ENCODE measurements at places on chromosomes 6 and 20. TPM values are rescaled to one million over a fixed set of nuclear protein-coding genes. Genes with fewer than 3 reads are reported as not detected.

DNA sequence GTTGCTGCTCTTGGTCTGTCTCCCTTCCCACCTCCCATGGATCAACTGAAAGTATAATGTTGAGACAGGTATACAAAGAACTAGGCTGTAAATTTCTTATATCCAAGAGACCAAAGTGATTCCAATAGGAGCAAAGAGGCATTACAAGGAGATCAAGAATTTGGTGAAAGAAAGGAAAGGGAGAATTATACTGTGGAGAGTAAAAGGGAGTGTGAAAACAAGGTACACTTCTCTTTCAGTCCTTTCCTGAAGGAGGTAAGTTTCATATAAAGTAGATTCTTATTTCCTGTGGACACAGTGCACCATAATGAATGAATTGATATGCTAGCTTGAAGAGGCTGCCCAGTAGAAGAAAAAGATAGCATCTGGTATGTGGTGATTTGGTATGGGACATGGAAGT is 49.7 kb downstream of the CD2AP start:
- no peak for DNase-seq

CST3 gene
- 459 TPM for total RNA-seq

DNA sequence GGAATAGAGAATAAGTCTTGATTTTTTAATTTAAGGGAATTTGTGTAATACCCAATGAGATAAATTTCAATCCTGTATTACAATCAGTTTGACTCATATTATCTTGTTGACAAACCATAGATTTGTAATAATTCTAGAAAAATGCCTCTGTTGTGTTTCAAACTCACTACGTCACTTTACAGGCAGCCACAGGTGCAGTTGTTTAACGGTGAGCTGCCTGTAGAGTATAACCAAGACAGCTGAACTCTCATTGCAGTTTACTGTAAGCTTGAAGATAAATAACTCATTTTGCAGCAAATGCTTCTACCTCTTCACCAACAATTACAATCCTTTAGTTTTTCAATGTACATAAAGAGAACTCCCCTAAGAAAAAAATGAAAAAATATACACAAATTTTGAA is 114.3 kb downstream of the PRKN start:
- DNase-seq, result no peak

- DNase-seq, result no peak
Observed at GRCh38 chr6:163331245-163331644, 83.3 kb upstream of the QKI start.

GRCh38 chr6:161649068-161649467 is 375.2 kb upstream of the AGPAT4 start:
- no peak for DNase-seq

TUBB1 gene
- 0.17 TPM for total RNA-seq

- DNase-seq, result no peak
Observed at GRCh38 chr20:35297155-35297554, 4.9 kb upstream of the FAM83C start.

SLC2A10 gene
- total RNA-seq, result 2.4 TPM

- DNase-seq, result no peak
Observed at GRCh38 chr20:14142171-14142570, 146.9 kb downstream of the MACROD2 start.

SSTR4 gene
- total RNA-seq, result not detected

IRAK1BP1 gene
- total RNA-seq, result 2.0 TPM

- DNase-seq, result no peak
Observed at GRCh38 chr6:131575834-131576478, 2.9 kb downstream of the ARG1 start.

PRSS35 gene
- not detected for total RNA-seq

GRCh38 chr6:130163266-130163665 is 59.5 kb downstream of the SAMD3 start:
- DNase-seq, result no peak

- no peak for DNase-seq
Observed at GRCh38 chr6:70336996-70337742, 34.3 kb upstream of the COL9A1 start.

GRCh38 chr6:109762166-109762565 is 71.1 kb downstream of the FIG4 start:
- DNase-seq, result no peak

DNA sequence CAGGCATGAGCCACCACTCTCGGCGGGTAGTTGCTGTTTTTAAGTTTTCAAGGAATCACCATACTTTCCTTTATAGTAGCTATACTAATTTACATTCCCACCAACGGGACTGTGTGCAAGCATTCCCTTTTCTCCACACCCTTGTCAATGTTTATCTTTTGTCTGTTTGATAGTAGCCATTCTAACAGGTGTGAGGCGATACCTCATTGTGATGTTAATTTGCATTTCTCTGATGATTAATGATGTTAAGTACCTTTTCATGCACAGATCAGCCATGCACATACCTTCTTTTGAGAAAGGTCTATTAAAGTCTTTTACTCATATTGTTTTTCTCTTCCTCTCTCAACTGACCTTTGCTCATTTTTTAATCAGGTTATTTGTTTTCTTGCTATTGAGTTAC is 43.0 kb upstream of the CCND3 start:
- no peak for DNase-seq

GRCh38 chr20:3459881-3460307 is 10.9 kb upstream of the ATRN start:
- no peak for DNase-seq

All from heart right ventricle (tissue), 16 donors.